ENCODE measurements at places on chromosomes 4 and X.
A peak's percentile ranks its signal among the peaks of the same experiment; 100 is the strongest.

DNA sequence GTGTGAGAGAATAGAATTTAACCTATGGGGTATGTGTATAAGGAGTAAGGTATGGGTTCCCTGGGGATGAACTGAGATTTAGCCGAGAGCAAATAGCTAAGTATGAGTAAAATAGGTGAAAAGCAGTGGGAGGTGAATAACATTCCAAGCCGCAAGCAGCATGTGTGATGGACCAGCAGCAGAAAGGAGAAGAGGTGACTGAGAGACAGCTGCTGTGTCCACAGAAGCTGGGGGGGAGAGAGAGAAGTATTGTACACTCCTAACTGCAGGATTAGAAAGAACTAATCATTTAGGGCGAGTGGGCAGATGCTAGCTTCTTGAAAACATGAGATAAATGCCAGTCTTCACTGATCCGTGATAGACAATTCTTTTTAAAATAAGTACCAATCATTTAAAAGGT is 296.0 kb downstream of the KLHL4 start:
- no peak for DNase-seq

DNA sequence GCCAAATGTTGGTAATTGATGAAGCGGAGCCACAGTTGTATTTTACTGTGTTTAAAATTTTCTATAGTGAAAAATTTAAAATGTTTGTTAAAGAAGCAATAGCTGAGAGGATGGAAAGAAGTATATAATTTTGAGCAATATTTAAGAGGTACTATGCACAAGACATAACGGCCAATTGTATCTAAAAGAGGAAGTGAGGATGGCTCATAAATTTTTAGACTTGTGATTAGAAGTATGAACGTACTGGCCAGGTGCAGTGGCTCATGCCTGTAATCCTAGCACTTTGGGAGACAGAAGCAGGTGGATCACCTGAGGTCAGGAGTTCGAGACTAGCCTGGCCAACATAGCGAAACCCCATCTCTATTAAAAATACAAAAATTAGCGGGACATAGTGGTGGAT is 12.7 kb upstream of the HHIP start:
- no peak for DNase-seq

DNA sequence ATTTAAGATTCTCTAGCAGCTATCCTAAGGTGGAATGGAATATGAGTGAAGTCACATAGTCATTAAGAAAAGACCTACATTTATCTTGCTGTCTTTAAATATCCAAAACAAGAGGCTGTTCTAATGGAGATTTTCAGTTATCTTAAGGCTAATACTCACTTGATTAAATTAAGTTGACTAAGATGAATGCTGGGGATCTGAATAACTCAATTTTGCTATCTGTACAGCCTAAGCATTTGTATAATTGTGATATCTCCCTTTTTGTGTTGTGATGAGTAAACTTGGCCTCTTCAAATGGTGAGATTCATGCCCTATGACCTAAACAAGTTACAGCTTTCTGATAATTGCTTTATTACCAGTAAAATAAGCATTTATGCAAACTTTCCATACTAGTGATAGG is 13.6 kb upstream of the GUCY1A1 start:
- DNase-seq = no peak

- DNase-seq = peak; percentile 95
Measured at GRCh38 chr4:109815151-109816081, at the start of gene GAR1. TSS of gene GAR1 (plus strand) at chr4:109815762. CDS start at chr4:109816165, 403 bp downstream.

GRCh38 chr4:145732001-145732815 is 52.3 kb downstream of the C4orf51 start:
- no peak for DNase-seq

DNA sequence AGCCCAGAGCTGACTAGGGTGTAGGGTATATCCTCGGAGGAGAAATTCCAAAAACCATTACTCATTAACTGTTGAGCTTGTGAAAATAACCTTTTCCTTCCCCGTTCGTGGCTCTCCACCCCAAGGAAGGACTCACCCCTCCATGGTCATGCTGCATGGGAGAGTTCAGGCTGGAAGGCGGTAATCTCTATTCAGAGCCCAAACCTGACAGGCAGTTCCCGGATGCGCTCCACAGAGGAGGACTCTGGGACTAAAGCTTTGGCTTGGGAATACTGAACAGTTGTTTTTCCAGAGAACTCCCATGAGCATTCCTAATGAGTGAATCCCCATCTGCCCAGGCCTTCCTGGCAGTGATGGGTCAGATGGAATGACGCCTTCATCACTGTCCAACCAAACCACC is 125.4 kb downstream of the BCOR start:
- DNase-seq = no peak

DNA sequence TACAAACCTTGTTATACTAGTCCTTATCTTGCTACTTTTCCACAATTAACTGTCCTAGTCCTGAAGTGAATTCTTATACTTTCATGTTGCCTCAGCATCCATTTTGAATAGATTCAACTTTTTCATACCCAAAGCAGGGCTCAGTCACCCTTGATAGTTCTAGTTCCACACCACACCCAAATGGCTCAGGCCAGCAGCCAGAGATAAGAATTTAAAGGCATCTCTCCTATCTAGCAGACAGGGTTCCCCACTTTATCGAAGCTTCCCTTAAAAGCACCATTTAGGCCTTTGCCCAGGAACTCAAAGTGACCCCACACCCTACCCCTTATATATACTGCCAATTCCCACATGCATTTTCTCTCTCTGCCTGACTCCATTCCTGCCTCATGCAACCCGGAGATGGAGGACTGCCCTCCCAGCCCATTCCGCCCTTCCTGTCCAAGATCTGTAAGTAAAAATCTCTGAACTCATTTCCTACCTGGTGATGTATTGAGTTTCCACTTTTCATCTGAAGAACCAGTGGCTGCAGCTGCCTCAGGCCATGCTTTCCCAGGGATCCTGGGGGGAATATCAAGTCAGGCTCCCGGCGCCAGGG is 63.7 kb upstream of the TXK start:
- DNase-seq = no peak

DNA sequence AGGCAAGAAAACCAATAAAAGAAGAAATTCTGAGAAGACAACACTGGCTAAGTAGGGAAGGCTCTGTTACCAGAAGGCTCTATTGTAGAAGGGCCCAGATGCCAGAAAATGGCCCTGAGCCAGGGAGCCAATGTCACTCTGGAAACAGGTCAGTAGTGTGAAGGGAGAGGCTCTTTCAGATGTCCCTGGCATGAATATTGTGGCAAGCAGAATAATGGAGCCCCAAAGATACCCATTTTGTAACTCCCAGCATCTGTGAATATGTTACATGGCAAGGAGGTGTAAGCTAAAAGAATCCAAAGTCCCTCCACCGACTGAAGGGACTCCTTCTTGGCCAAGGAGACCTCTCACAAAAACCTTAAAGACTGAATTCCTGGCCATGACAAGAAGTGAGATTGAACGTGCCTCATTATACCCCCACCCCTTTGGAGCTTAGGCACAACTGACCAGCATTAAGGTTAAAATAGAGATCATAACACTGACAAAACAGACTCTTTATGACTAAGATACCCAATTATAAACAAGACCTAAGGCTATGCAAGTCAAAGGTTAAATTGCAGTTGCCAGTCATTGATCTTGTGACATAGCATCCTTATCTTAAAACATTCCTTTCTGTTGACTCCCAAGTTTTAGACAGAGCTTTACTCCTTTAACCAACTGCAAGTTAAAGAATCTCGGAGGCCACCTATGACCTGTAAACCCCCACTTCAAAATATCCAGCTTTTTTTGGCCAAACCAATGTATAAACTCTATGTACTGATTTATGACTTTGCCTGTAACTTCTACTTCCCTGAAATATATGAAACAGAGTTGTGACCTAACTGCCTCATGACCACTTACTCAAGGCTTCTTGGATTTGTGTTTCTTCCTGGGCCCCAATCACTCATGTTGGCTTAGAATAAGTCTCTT is 42.2 kb upstream of the SMIM10 start:
- no peak for DNase-seq

DNA sequence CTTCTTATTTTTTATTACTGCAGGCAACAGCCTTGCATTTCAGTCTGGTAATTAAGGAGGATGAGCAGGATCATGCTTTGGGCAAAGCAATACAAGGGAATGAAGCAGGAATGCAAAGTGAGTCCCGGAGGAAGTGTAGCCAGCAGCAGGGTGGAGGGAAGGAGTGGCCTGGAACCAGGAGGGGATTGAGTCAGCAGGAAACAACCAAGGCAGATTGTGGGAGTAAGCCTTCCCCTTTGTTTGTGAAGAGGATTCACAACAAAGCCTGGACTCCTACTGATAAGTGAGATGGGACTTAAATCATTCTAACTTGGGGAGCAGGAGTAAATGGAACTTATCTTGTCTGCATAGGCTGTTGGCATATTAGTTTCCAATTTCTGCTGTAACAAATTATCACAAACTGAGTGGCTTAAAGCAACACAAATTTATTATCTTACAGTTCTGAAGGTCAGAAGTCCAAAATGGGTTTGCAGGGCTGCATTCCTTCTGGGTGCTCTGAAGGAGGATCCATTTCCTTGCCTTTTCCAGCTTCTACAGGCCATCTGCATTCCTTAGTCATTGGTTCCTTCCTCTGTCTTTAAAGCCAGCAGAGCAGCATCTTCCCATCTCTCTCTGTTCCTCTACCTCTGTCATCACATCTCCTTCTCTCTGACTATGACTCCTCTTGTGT is 93.2 kb upstream of the AP1S2 start:
- DNase-seq = no peak

GRCh38 chr4:156312261-156312847 is 358.7 kb upstream of the CTSO start:
- DNase-seq = no peak

DNA sequence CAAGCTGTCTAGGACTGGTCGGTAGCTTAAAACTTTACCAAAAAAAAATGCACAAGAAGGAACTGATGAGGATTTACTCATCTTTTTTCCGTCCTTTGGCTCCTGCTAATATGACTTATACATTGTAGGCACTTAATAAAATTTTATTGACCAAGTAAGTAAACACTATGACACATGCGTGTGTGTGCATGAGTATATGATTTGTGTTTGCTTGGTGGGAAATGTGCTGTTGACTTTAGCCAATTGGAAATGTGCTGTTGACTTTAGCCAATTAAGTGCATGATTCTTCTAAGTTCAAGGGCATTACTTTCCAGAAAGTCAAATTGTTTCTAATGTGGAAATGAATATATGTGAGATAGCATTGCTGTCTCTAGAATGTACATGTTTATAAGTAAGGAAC is 78.3 kb downstream of the FIP1L1 start:
- no peak for DNase-seq

DNA sequence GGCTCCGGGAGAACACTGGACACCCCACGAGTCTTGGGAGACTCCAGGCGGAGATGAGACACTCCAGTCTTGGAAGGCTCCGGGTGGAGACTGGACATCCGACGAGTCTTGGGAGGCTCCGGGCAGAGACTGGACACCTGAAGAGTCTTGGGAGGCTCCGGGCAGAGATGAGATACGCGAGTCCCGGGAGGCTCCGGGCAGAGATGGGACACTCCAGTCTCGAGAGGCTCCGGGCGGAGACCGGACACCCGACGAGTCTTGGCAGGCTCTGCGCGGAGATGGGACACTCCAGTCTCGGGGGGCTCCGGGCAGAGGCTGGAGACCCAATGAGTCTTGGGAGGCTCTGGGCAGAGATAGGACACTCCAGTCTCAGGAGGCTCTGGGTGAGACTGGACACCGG is 28.1 kb upstream of the LANCL3 start:
- DNase-seq = no peak

DNA sequence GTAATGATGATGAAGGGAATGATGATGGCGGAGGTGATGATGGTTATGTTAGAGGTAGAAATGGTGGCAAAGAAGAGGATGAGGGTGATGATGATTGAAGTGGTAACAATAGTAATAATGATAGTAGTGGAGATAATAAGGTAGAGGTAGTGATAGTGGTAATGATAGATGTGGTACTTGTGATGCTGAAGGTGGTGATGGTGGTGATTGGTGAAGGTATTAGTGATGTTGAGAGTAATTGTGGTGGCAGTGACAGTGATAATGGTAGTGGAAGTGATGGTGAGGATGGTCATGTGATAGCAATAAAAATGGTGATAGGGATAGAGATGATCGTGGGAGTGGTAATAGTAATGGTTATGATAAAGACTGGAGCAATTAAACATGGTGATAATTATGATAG is 108.8 kb downstream of the EFNB1 start:
- no peak for DNase-seq

DNA sequence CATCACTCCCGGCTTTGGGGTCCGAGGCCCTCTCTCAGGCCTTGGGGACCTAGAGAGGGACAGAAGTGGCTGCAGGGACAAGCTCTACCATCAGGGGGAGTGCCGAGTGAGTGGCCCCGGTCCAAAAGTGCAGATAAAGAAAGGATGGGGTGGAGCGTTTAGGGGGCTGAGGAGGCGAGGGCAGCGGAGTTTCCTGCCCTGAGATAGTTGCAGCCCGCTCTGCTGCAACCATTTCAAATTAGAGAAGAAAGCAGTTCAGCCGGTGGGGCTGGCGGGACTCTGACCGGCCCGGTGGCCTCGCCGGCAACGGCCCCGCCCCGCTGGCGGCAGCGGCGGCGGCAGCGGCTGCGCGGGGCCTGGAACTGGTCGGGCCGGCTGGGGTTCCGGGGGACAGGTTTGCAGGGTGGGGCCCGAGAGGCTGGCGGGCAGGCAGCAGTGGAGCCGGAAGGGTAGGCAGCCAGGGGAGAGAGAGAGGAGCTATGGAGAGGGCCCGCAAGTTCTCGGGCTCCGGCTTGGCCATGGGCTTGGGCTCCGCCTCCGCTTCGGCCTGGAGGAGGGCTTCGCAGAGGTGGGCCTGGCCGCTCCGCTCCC is 7.6 kb downstream of the DLG3 start:
- DNase-seq = peak; percentile 71

Measured in activated CD8-positive, alpha-beta T cell treated with anti-CD3 and anti-CD28 coated beads, Interleukin-2, amount 10 ng/mL, durations not matched to agents 7 days and 5 days (primary cell).